ENCODE measurements at places on chromosomes 4 and X. TPM values are rescaled to one million over a fixed set of nuclear protein-coding genes. Genes with fewer than 3 reads are reported as not detected.
A peak's percentile ranks its signal among the peaks of the same experiment; 100 is the strongest.

DNA sequence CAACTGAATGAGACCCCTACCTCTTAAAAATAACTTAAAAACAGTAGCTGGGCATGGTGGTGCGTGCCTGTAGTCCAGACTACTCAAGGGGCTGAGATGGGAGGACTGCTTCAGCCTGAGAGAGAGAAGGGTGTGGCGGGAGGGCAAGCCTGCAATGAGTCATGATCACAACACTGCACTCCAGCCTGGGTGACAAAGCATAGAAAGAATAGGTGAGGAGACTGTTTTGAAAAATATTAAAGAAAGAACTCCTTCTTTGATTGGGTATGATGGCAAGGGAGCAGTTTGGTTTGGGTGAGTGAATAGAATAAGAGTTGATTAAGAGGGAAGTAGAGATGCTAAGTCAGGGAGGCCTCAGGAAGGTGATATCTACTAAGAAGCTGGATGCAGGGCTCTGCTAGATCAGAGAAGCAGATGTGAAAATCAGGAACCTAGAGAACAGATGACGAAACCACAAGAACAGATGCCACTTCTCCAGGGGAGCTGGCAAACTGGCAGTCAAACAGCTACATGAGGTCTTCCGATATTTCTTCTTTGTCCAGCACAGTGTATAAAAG lies 318.6 kb downstream of the OPHN1 start:
- H3K36me3 ChIP-seq, result no peaks in the 10 kb centered on the region
- DNase-seq, result no peak
- H3K27me3 ChIP-seq, result no peaks in the 10 kb centered on the region
- H3K27ac ChIP-seq, result no peak overlapping the region

- peak overlapping the region; percentile 91 for H3K4me3 ChIP-seq
- peaks cover 13% of the 10 kb centered on the region for H3K36me3 ChIP-seq
- peak overlapping the region; percentile 96 for H3K27ac ChIP-seq
- H3K4me1 ChIP-seq, result peaks cover 21% of the 10 kb centered on the region
Measured at GRCh38 chrX:132022198-132022966, 720 bp upstream of the STK26 start.

Gene DIPK2B
- not detected for total RNA-seq

Gene FABP2
- not detected for total RNA-seq

Gene PRSS12
- not detected for total RNA-seq

Gene SSX2B
- total RNA-seq, result not detected

All from activated naive CD8-positive, alpha-beta T cell treated with anti-CD3 and anti-CD28 coated beads for 36 hours (primary cell).